Left hindlimb (tissue), 1 donor: ENCODE measurements at places on chromosomes 6 and 20.

DNA sequence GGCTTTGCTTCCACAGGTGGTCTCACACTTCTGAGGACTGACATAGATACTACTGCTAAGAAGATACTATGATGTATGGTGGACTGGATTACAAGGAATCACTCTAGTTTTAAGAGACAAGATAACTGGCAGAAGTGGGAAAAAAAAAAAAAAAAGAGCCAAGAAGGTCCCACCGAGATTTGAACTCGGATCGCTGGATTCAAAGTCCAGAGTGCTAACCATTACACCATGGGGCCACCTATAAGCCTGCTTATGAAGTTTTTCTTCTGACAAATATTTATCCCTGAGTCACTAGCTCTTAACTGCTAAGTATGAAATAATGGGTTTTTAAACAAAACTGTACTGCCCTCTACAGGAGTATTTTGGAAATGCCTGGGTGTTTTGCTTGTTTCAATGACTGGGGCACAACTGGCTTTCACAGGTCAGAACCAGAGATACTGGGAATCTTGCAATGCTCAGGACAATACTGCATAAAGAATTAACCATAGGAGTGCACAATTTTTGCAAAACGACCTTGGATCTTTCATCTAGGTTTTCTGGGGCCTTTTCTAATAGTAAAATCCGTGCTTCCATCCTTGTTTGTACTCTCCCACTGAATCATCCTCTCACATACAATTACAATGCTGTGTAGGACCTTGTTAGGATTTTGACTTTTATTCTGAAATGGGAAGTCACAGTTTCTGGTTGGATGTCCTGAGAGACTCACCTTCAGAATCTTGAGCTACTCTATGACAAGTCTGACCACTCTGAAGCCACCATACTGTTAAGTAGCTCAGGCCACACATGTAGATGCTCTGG is 116.3 kb downstream of the OR2B2 start:
- peak; percentile 44 for DNase-seq

GRCh38 chr20:58981628-58982364 is 740 bp downstream of the NELFCD start:
- DNase-seq: no peak

DNA sequence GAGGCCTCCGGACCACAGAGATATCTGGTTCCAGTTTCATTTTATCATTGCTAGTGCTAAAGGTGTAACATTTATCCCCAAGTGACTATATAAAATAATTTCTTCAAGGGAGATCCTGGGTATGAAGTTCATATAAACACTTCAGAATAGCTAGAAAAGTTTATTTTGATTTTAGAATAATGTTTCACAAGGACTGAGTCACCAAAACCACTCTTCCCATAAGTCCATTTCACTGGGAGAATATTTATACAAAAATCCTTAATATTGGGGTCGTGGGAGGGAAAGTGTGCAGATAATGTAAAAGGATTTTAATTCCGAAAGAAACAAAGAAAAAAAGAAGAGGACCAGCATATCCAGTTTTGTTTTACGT is 128.1 kb downstream of the ISM1 start:
- no peak for DNase-seq

DNA sequence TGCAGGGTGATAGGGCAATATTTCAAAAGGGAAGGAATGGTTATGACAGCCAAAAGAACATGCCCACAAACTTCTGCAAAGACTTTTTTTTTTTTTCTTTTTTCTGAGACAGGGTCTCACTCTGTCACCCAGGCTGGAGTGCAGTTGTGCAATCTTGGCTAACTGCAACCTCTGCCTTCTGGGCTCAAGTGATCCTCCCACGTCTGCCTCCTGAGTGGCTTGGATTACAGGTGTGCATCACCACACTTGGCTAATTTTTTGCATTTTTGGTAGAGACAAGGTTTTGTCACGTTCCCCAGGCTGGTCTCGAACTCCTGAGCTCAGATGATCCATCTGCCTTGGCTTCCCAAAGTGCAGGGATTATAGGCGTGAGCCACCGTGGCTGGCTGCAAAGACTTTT is 117.6 kb upstream of the ADGRF1 start:
- DNase-seq: no peak

GRCh38 chr6:157528931-157529653 is 148.1 kb downstream of the ZDHHC14 start:
- no peak for DNase-seq

GRCh38 chr6:100553243-100553642 is 88.5 kb upstream of the SIM1 start:
- DNase-seq: no peak

GRCh38 chr6:36149476-36149875 is 19.2 kb downstream of the MAPK13 start:
- DNase-seq: no peak

DNA sequence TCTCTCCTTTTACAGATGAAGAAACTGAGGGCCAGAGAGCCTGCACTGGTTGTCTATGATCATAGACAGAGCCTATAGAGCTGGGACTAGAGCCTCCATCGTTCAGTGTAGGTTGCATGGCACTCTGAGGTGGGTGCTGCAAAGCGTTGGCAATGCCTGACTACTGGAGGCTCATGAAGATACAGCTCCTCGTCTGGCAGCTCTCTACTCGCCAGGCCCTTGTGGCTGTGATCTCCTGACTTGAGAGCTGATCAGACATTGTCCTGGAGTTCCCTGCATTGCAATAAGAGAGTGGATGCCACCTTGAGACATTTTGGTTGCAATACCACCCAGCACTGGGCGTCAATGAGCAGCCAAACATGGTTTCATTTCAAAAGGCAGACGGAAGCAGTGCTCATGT is 270.1 kb upstream of the ARID1B start:
- DNase-seq: no peak

GRCh38 chr20:63651942-63652191 is 1.4 kb downstream of the STMN3 start:
- no peak for DNase-seq

- no peak for DNase-seq
Measured at GRCh38 chr6:69631552-69632346, 165.1 kb downstream of the LMBRD1 start.

GRCh38 chr6:50819904-50820868 is 1.5 kb downstream of the TFAP2B start:
- no peak for DNase-seq

GRCh38 chr20:60977901-60978300 is 274.2 kb upstream of the CDH4 start:
- no peak for DNase-seq

GRCh38 chr6:163599684-163600083 is 185.2 kb downstream of the QKI start:
- DNase-seq: no peak

DNA sequence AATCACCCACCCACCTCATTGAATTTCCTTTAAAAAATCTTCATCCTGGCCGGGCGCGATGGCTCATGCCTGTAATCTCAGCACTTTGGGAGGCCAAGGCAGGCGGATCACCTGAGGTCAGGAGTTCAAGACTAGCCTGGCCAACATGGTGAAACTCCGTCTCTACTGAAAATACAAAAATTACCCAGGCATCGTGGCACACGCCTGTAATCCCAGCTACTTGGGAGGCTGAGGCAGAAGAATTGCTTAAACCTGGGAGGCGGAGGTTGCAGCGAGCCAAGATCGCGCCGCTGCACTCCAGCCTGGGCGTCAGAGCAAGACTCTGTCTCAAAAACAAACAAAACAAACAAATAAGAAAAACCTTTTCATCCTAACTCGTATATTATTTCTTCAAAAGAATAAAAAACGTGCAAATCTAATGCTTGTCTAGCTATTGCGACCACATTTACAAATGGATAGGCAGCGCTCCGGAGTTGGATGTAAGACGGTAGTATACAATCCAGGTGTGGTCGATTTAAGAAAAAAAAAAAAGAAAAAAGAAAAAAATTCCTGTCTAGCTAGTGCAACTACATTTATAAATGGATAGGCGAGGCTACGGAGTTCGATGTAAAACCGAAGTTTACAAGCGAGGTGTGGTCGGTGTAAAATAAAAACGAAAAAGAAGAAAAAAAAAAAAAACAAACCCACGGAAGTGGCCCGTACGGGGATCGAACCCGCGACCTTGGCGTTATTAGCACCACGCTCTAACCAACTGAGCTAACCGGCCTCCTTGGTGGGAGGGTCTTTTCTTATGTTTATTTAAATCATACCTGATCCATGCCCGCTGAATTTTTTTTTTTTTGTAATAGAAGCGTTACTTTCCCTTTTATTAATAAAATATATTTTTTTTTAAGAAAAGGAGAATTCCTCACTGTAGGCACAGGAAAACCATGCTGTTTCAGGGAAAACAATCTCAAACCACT is 70.7 kb upstream of the PRSS16 start:
- peak; percentile 74 for DNase-seq

DNA sequence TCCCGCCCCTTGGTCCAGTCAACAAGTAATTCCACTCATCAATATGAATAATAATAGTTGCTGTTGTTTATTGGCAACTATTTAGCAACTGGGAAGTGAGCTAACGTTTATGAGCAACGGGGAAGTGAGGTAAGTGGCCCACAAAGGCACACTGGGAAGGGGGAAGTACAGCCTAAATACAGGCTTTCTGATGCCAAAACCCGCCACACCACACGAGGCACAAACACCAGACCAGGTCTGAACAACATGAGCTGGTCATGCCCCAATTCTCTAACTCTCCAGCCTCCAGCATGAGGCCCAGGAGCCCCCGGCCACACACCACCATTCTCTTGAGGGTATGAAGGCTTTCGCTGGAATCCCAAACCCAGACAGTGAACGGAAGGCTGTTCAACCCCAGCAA is 50.8 kb downstream of the PREX1 start:
- no peak for DNase-seq

- no peak for DNase-seq
Measured at GRCh38 chr6:168250250-168250649, 69.3 kb downstream of the DACT2 start.

- DNase-seq: no peak
Measured at GRCh38 chr6:159533016-159533415, 160.0 kb downstream of the SOD2 start.

- no peak for DNase-seq
Measured at GRCh38 chr6:44341095-44341890, 1.2 kb upstream of the SPATS1 start.

DNA sequence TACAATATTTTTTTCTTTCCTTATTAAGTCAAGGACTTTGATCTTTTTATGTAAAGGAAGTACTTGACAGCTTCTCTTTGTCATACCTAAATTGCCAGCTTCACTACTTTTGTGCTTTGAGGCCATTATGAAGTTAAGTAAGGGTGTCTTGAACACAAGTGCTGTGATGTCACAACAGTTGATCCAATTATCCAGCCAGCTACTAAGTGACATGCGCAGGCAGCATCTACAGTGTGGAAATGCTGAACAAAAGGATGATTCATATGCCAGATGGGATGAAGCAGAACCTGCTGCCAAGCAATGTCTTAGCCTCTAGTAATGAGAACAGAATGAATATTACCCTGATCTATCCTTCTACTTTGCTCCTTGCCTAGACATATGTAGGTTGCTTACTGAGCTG is 68.3 kb upstream of the TMEM244 start:
- no peak for DNase-seq

- no peak for DNase-seq
Measured at GRCh38 chr6:106169517-106169916, 83.4 kb downstream of the PRDM1 start.

DNA sequence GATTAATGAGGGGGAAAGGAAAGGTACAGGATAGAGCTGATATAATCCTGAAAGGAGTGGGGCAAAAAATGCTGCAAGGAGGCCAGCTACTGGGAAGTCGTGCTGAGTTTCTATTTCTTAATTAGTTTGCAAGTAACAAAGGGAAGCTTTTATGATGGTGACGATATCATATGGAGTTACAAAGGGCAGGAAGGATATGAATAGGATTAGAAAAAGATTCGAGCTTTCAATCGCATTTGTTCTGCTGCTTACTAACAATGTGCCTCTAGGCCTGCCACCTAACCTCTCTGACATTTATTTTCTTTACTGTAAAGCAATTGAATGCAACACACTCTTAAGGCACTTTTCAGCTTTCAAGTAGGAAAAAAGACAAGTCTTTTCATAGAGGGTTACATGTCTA is 219.2 kb downstream of the CLVS2 start:
- DNase-seq: no peak

- DNase-seq: no peak
Measured at GRCh38 chr6:37878150-37878710, 58.7 kb downstream of the ZFAND3 start.

DNA sequence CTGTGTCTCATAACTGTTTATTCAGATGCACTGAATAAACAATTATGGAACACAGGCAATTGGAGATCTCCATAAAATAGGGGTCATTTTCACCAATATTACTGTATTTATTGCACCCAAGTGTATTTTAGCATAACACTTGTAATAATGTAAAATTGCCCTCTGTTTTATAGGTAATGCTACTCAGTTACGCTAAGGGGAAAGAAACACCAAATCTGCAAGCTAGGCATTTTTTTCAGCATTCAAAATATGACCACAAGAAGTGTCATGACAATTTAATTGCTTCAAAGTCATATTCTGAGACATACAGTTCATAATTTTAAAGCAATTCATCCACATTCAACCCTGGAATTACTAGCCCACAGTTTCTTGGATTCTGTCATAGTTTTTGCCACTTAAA is 643.2 kb upstream of the NOX3 start:
- no peak for DNase-seq

DNA sequence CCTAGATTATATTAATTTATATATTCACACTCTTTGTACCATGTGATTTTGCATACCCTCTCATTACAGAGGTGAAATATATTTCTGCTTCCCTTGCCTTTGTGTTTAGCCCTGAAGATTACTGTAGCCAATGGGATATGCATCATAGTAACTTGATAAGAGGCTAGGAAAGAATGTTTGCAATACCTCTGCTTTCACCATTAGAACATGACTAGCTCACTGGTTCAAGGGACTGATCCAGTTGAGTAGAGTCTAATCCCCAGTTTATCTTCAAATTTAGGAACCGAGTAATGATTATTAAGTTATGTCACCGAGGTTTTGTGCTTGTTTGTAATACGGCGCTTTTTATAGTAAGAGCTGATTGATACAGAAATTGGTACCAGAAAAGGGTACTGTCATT is 552.6 kb upstream of the GJE1 start:
- DNase-seq: no peak
